ENCODE measurements at places on chromosomes 6 and 20.

DNA sequence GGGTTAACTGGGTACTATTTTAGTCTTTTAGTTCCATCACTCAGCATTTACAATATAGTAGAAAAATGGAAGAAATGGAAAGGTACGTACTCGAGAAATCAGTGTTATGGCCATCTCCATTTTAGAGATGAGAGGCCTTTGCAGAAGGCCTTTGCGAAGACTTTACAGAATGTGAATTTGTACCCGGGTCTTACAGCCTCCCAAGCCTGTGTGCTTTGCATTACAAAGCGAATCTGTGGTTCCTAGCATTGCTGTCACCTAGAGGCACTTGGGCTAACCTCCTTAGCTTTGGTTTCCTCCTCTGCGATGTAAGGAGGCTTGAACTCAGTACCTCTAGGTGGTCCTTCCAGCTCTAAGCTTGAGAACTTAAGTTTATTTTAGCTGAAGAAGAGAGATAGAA lies 10.9 kb downstream of the VAPB start:
- no peak for DNase-seq

GRCh38 chr6:132210886-132211563 lies 190.2 kb downstream of the MOXD1 start:
- no peak for DNase-seq

GRCh38 chr6:18823782-18824386 lies 436.7 kb downstream of the RNF144B start:
- peak; percentile 38 for DNase-seq

GRCh38 chr20:3563133-3563532 lies 92.3 kb downstream of the ATRN start:
- DNase-seq: no peak

DNA sequence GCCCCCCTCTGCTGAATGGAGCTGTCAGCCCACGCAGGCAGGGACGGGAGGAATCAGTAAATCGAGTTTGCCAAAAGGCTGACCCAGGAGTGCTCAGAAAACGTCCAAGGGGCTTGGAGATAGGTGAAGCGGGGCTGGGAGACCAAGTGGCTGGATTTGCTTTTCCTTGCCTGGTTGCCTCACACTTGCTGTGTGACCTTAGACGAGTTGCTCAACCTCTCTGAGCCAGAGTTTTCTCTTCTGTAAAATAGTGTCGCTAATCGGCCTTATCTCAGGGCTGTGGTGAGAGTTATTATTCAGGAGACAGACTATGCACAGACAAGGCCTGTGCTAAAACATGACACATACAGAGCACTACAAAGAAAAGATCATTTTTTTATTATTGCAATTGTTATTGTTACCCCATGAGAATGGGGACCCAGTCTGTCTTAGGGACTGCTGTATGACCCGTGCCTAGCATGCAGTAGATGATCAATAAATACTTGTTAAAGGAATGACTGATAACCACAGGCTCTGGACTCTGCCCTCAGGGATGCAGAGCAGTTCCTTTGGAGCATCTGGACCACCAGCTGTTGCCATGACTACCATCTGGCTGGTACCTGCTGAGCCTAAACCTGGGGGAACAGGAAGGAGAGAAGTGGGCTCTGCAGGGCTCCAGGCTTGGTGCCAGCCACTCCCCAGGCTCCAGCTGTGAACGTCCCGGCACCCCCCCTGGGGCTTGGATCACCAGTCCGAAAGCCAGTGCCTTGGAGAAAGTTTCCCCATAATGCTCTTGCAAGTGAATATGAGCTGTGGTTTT lies 901 bp downstream of the KCNK15 start:
- no peak for DNase-seq

- no peak for DNase-seq
Observed at GRCh38 chr6:111195656-111196055, 108.4 kb downstream of the SLC16A10 start.

DNA sequence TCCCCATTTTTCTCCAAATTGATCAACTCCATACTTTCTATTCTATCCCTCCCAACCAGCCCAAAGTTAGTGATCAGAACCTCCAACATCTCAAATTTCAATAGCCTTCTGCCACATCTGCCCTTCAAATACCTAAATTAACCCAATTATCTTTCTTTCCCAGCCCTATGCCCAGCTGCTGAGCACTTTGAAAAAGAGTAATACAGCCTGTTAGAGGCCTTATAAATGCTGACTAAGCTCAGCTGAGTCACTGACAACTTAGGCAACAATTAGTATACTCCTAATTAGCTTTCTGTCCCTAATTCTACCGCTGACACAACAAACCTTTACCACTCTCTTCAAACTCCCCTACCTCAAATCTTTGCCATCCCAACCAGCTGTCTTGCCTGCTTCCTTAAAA lies 23.5 kb downstream of the RUNX2 start:
- DNase-seq: no peak

- DNase-seq: no peak
Observed at GRCh38 chr6:134020543-134020942, 31.9 kb downstream of the SLC2A12 start.

DNA sequence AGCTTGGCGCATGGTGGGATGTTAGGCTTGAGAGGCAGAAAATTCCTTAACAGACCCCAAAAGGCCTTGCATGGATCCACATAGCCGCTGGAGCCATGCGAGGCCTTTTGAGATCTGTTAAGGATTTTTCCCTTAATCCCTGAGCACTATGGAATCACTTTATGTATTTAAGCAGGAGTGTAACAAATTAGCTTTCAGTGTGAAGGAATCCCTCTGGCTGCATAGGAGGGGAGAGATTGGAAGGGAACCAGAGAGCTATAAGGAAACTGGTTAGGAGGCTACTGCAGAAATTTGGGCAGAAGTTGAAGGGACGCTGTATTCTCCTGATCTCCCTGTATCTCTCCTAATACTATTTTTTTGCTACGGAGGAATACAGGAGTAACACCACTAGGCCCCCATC lies 23.1 kb upstream of the NEDD9 start:
- no peak for DNase-seq

GRCh38 chr20:39021748-39022147 lies 59.6 kb downstream of the DHX35 start:
- no peak for DNase-seq

- DNase-seq: no peak
Observed at GRCh38 chr6:33947916-33948594, 144.3 kb upstream of the MLN start.

DNA sequence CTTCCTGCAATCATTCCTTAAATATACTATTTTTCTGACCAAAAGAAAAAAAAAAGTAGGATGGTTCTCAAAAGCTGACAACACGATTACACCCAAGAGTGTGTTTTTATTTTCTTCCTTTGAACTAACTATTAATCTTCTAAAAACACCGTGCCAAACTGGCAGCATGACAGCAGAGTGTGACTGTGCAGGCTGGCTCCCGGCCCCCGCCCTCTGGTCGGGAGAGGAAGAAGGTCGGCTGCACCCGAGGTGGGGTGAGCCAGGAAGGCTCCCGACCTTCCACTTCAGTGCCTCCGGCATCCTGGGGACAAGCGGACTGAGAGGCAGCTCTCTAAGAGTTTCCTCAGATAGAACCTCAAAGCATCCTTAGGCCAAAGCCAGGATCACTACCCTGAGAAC lies 29.2 kb downstream of the SLC22A23 start:
- peak; percentile 44 for DNase-seq

DNA sequence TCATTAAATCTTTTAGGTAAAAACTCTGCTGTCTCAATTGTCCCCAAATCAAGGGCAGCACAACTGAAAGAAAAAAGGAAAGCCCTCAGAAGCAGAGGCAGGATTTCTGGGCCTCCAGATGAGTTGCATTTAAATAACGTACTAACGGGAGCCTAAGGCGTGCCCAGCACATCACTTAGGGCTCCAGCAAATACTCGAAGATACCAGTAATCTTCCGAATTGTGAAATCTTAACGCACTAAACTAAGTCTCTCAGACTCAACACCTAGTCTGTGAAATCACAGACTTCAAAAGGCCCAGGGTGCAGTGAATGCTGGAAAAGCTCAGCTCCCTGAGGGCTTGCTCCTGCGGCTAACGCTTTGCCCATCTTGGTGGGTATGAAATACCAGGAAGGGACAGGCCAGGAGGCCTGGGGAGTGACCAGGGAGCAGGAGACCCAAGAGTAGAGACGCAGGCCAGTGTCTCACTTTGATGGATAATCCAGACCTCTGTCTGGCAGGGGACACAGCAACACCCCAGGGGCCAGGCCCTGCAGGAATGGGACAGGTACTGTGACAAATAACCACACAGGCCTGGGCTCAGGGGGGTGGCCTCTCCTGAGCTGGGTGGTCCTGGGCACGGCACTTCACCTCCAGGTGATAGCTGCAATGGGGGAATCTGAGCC lies 36.4 kb downstream of the RRBP1 start:
- DNase-seq: no peak

GRCh38 chr20:38776363-38776762 lies 28.1 kb downstream of the ACTR5 start:
- DNase-seq: no peak

DNA sequence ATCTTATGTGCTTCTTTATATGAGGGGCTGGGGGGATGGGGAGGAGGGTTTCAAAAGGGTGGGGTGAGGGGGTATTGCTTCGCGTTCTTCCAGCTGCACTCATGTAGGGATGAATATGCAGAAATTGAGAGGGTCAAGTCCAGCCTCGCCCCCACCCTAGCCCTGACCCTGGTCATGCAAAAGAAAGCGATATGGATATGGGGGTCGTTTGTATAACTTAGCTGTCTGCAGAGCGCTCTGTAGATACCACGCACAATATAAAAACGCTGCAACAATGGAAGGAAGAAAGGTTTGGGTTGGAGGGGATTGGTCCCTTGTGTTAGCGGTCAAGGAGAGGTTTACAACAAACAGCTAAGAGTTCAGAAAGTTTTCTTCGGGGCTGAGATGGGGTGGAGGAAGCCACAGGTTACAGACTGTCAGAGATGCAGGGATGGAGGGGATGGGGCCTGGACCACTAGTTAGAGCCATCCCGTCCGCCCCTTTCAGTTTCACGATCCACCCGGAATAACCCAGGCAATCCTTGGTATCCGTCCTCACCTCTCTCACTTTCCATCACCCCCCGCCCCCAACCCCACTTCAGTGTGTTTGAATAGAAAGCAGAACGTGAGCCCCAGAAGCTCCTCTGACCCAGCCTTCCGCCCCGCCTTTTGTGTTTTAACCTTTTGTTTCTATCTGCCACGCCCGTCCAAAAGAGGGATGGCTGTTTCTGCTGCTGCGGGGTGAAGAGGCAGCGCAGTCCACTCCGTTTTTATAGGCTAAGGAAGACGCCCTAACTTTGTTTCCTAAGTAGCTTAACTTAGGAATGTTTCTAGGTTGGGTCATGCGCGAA lies 73.5 kb downstream of the SOX4 start:
- no peak for DNase-seq
